ENCODE measurements at places on chromosomes 1 and 21.

DNA sequence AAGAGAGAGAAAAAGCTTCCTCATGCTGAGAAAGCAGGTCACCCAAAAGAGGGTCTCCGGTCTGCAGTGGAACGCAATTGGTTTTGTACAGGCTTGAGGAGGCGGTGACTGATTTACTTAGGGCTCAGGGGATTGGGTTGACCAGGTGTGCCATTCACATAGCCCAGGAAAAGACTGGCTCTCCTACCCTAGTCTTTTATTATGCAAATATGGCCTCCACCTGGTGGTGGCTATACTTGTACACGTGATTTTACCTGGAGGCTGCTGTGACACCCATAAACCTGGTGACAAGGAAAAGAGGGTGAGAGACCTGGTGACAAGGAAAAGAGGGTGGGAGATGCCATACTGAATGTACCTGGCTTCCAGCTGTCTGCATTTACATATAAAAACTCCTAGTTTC is 49.9 kb downstream of the DNTTIP2 start:
- DNase-seq, result no peak

- no peak for DNase-seq
Observed at GRCh38 chr1:180131510-180131909, 23.2 kb upstream of the QSOX1 start.

- no peak for DNase-seq
Observed at GRCh38 chr21:25412100-25412499, 195.2 kb downstream of the MRPL39 start.

DNA sequence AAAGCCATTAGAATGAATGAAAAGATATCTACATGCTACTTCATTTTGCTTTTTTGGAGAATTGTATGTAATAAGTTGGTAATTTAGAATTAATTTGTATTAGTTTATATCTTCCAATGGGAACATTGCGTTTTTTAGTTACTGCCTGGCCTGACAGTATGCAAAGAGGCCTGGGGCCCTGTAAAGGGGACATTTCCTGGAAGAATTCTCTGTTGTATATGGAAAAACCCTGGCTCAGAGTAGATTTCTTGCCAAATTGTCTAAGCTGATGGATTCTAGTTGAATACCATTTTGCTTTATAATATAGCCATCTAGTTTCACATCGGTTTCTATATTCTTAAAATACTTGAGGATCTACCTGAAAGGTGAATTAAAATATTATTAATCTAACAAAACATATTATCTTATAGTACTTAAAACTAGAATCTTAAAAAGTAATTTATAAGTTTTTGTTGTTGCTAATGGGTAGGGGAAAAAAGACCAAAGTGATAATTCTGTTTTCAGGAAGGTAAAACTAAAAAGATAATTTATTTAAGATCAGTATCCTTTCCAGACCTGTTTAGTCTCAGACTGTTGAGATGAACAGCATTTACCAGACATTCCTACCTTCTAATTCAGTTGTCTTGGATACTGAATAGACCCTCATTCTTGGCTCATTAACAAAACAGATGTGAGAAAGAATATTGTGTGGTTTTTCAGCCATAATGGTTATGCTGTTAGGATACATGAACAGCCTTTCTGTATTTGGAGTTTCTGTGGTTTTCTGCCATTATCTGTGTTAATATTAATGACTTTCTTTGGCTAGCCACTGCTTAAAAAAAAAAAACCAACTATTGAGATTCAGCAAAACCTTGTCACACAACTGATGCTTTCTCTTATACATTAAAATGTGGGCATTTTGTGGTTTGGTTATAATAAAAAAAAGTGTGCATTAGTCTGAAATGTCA is 4.8 kb downstream of the AGO3 start:
- DNase-seq, result no peak

DNA sequence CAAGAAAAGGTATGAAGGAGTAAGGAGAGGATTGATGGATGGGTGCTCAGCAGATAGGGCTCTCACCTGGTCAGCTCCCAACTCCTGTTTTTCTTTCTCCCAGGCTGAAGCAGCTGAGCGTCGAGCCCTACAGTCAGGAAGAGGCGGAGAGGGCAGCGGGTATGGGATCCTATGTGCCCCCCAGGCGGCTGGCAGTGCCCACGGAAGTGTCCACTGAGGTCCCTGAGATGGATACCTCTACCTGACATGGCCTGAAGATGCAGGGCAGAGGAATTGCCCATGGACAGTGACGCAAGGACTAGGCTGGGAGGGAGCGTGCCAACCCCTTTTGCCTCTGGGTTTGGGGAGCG is 739 bp downstream of the ZNF593 start:
- DNase-seq, result no peak

- no peak for DNase-seq
Observed at GRCh38 chr1:178849918-178850317, 21.0 kb downstream of the ANGPTL1 start.

- no peak for DNase-seq
Observed at GRCh38 chr1:11071463-11072215, 11.8 kb upstream of the SRM start.

GRCh38 chr1:150692720-150693119 is 4.2 kb downstream of the GOLPH3L start:
- no peak for DNase-seq

- no peak for DNase-seq
Observed at GRCh38 chr1:209751627-209752231, 4.1 kb upstream of the TRAF3IP3 start.

- no peak for DNase-seq
Observed at GRCh38 chr1:160859166-160859565, 3.5 kb downstream of the CD244 start.

GRCh38 chr1:2279210-2279639 is 51.1 kb downstream of the SKI start:
- DNase-seq, result no peak

DNA sequence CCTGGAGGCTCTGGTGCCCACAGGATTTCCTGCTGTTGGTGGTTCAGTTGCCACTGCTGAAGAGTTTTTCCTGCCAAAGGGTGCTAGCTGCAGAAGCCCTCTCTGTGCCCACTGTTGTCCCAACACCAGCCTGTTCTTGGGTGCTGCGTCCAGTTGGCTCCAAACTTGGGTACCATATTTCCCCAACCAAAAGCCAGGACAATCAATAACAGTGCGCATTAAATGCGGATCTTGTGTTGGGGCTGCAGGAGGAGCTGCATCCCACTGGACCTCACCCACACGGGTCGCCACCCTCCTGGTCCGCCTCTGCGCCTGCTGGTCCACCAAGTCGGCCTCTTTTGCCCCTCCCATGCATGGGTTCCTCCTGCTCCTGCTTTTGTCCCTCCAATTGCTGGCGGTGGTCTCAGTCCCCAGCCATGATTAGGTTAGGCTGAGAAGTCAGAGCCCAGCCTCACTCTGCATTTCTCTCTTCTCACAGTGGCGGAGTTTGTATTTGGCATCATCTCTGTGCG is 9.8 kb downstream of the ABCG1 start:
- no peak for DNase-seq

DNA sequence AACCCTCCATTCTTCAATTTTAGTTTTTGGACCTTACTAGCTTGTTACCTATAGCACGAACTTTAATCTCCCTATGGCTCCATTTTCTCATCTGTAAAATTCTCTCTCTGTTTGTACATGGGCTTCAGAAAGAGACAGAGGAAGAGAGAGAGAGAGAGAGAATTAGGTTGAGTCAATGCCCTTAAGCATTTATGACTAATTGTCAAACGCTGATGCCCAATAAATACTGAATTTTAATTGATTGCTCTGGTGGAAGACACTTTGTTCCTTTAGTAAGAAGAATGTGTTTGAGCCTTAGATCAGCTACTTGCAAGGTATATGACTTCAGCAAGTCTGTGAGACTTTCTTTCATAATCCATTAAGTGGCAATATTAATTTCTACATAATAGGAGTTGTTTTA is 743.1 kb upstream of the ADGRL4 start:
- no peak for DNase-seq

DNA sequence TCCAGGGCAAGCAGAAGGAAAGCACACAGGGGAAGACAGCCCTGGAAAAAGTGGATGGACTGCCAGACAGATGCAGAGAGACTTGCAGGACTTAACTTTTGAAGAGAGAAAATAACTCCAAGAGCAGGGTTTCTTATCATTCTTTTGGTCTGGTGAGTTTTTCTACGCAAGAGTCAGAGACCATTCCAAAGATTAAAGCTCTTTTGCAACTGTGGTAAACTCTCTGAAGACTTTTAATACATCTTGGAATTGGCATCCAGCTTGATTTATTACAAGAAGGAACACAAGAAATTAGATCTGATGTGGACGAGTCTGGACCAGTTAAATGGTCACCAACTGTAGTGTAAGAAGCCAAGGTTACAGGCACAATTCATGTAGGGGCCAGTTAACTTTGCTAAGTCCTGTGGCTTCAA is 153.4 kb downstream of the SIPA1L2 start:
- no peak for DNase-seq

DNA sequence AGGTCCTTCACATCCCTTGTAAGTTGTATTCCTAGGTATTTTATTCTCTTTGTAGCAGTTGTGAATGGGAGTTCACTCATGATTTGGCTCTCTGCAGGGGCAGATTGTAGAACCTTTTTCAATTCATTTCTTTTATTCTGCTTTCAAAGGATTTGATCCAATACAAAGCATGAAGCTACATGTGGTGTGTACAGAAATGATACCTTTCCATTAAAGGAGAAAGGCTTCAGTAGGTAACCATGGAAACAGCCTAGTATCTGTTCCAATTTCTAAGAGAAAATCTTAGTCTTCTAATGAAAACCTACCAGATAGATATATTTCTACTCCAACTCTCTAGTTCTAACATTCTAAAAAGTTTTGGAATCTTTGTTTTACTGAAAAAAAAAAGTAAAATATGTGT is 105.0 kb downstream of the SYT14 start:
- DNase-seq, result no peak
